Choroid plexus epithelial cell (primary cell): ENCODE measurements at places on chromosomes 12 and 14.

DNA sequence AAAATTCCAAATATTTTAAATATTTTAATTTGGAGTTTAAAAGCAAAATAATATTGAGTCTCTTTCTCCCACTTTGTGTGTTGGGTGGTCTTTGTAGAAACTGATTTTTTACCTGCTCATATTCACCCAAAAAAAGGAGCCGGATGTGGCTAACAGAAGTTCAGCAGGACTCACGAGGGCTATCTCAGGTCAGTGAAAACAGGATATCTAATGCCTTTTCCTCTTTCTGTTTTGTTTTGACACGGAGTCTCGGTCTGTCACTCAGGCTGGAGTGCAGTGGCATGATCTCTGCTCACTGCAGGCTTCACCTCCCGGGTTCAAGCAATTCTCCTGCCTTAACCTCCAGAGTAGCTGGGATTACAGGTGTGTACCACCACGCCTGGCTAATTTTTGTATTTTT, 30.8 kb downstream of the COA8 start:
- no peak for DNase-seq

DNA sequence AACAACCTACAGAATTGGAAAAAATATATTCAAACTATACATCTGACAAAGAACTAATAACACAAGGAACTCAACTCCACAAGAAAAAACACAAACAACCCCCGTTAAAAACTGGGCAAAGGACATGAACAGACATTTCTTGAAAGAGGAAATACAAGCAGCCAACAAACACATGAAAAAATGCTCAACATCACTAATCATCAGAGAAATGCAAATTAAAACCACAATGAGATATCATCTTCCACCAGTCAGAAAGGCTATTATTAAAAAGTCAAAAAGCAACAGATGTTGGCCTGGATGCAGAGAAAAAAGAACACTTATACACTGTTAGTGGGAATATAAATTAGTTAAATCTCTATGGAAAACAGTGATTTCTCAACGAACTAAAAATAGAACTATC, 82.6 kb upstream of the CCDC91 start:
- no peak for DNase-seq

DNA sequence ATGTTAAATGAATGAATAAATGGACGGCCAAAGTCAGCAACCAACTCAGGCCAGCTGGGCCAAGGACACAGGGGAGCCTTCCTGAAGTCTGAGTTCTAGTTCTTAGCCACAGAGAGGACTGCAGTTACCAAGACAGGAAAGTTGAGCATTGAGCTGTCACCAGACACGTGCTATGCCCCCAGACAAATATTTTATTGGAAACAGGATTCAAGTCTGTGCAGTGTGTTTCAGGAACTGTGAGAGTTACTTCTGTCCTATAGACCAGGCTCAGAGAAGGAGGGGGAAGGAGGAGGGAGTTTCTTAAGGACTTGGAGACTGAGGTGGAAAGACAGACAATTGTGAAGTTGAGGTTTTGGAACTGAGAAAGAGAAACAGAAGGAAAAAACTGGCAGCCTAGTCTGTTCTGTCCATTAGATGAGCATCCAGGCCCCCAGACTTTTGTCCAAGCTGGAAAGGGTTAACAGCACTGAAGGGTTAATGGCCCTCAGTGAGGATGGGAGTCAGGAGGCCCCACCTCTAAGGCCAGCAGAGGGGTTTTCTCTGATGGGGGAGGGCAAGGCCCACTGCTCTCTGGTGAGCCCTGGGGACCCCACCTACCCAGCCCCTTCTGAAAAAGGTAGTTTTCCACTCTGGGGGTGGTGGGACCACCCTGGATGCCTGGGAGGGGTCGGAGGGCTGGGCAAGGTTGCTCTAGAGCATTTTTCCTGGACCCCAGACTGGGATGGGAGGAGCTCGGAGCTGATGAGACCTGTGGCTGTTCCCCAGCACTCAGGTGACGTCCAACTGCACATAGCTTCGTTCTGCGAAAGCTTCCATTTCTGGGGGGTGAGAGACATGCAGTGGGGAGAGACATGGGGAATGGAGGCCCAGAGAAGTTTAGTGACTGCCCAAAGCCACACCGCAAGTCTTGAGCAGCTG, 6.9 kb upstream of the CMKLR1 start:
- no peak for DNase-seq

DNA sequence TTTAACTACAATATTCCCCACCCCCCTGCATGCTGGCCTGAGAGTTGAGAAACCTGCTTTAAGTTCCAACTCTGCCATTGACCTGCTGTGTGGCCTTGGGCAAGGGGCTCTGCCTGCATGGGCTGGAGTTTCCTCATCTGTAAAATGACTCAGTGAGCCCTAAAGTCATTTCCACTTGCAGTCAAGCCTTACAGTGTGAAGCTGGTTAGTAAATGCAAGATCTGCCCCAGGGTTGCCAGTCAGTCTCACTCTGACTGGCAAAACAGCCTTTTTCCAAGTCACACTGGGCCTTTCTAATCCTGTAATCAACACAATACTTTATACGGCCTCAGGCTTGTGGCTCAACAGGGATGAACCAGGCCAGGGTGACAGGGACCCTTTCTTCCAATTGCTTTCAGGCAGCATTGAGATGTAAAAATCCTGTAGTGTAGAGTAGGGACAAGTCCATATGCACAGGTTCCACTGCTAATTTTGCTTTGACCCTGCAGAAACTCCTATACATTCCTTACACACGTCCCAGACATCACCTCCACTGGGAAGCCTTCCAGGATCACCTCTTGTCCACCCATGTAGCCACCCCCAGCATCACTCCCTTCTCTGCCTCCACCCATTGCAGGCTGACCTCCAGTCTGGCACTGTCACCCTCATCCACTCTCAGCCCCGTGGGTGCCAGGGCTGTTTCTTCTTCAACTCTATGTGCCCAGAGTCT, 42.6 kb upstream of the PRIMA1 start:
- DNase-seq, result no peak

GRCh38 chr14:101155575-101155974, 252.1 kb upstream of the RTL1 start:
- DNase-seq, result no peak

GRCh38 chr12:71295953-71296352, 138.2 kb upstream of the TSPAN8 start:
- DNase-seq, result no peak

GRCh38 chr12:59085690-59086089, 165.4 kb upstream of the LRIG3 start:
- DNase-seq, result no peak

GRCh38 chr12:101596172-101596571, 1.4 kb downstream of the MYBPC1 start:
- DNase-seq, result no peak

DNA sequence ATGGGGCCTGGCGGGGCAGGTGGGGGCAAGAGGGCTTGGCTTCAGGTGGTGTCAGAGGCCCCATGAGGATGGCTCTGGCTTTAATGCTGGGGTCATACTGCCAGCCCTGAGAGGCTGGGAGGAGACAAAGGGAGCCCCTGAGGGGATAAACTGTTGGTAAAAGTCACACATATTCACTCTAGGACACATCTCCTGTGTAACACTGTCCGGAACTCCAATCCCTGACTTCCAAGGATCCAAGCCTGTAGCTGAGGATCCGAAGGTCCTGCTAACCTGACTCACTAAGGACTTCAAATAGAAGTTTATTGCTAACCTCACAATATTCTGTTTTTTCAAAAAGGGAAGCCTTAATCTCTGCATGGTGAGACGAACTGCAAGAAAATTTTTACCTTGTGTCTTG, 39.2 kb upstream of the GPR68 start:
- no peak for DNase-seq

GRCh38 chr14:31530136-31530535, 31.1 kb upstream of the NUBPL start:
- DNase-seq, result peak; percentile 39

GRCh38 chr12:26195641-26196420, 458 bp downstream of the SSPN start:
- DNase-seq, result peak; percentile 48

DNA sequence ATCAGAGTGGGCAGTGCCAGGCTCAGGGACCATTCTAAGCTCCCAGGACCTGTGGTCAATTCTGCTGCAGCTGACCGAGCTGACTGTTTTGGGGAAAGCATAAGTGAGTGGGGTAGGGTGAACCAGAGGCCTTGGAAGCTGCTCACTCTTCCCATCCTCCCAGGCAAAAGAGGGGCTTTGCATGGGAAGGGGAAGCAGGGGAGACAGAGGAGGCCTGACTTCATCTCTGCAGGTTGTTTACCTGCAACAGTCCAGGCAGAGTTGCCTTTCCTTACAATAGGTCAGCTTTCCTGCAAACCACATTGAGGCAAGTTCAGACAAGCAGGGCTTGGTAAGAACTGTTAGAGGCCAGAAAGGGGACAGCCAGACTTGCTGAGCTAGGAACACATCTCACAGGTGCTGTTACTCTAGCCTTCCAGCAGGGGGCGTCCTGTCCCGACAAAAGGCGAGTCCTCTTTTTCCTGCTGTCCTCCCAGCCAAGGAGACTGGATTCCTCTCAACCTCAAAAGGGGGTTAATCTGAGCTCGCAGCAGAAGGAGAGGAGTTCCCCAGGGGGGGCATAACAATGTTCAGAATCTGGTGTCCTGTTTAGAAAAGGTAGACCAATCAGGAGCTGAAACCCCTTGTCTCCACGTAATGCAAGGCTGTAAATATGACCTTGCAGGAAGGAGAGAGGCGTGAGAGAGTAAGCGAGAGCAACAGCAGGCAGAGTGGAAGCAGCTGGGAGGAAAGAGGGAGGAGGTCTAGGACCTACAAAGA, 4.3 kb upstream of the DHRS2 start:
- DNase-seq, result peak; percentile 94

DNA sequence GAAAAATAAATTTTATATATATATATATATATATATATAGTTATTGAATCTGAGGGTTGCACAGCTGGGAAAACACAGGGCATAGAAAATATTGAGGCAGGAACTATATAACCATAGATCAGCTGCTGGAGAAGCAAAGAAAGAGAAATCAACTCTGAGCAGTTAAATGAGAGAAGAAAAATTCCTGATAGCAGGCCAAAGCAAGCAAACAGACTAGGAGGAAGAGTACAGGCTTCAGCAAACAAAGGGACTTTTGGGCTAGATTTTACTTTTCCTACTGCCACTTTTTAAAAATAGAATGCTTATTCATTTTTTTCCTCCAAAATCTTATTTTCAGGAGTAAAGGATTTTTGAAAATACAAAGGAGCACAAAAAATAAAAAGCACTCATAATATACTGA, 216.0 kb upstream of the PRKD1 start:
- peak; percentile 52 for DNase-seq

GRCh38 chr12:123045678-123046077, 65.2 kb downstream of the ARL6IP4 start:
- DNase-seq, result no peak

DNA sequence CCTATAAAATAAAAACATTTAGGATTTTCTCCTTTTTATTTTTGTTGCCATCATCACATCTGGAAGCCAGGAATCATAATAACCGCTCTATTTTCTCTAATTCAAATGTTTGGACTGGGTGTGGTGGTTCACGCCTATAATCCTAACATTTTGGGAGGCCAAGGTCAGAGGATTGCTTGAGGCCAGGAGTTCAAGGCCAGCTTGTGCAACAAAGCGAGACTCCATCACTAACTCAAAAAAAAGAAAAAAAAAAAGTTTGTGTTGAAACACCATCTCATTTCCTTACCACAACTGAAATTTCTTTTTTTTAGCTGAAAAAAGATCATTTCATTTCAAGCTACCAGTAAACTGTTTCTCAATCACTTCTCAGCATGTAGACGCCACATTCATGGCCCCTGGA, 8.8 kb upstream of the BAZ1A start:
- no peak for DNase-seq

GRCh38 chr12:13253966-13254760, 57.6 kb downstream of the EMP1 start:
- no peak for DNase-seq

GRCh38 chr12:89325495-89325894, 26.8 kb downstream of the DUSP6 start:
- no peak for DNase-seq

DNA sequence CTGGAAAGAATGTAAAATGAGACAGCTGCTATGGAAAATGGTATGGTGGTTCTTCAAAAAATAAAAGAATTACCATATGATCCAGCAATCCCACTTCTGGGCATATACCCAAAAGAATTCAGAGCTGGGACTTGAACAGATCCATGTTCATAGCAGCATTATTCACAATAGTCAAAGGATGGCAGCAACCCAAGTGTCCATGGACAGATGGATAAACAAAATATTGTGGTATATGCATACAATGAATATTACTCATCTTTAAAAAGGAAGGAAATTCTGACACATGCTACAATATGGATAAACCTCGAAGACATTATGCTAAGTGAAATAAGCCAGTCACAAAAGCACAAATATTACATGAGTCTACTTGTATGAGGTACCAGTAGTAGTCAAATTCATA, 9.1 kb downstream of the RAB2B start:
- peak; percentile 76 for DNase-seq

GRCh38 chr12:22527999-22528398, 16.3 kb downstream of the C2CD5 start:
- peak; percentile 82 for DNase-seq

DNA sequence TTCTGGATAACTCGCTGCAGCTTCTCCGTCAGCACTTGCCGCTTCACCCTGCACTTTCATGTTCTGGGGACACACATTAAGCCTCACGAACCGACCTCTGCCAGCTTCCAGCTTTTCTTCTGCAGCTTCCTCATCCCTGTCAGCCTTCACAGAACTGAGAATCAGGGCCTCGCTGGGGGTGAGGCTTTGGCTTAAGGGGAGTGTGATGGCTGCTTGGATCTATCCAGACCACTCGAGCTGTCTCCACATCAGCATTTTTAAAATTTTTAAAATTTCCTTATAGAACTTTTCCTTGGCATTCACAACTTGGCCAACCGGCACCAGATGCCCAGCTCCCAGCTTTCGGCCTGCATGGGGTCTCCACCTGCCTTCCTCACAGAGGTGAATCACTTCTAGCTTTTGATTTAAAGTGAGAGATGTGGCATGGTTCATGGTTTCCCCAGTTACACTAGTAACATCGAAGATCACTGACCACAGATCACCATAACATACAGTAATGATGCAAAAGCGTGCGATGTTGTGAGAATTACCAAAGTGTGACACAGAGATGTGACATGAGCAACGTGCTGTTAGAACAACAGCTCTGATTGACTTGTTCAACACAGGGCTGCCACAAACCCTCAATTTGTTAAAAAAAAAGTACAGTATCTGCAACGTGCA, 139.1 kb upstream of the C14orf180 start:
- no peak for DNase-seq

GRCh38 chr14:48504921-48505320, 829.5 kb upstream of the MDGA2 start:
- DNase-seq, result no peak

GRCh38 chr14:91377700-91378652, 39.6 kb downstream of the CCDC88C start:
- no peak for DNase-seq

DNA sequence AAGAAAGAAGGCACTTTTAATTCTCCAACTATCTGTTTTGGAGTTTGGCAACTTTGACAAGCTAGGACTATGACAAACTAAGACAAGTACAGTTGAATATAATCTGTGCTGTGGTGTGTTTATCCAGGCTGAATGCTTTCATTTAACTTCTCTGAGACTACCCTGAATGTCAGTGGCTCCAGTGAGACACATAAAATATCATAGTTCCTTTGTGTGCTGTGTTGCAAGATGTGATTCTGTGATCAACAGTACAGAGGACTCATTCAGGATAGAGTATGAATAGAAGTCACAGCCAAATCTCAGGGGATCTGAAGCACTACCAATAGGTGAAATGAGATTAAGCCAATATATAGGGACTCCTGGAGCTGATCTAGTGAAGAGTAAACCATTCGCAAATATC, 876.9 kb upstream of the FBXO33 start:
- no peak for DNase-seq
